Left lung (tissue), 14 donors: ENCODE measurements at places on chromosomes 6 and 20. TPM values are rescaled to one million over a fixed set of nuclear protein-coding genes. Genes with fewer than 3 reads are reported as not detected.

NRSN1 gene
- polyA plus RNA-seq, result 0.44 TPM

TAGAP gene
- polyA plus RNA-seq, result 1.6 TPM

CCN6 gene
- polyA plus RNA-seq, result 0.50 TPM

DNA sequence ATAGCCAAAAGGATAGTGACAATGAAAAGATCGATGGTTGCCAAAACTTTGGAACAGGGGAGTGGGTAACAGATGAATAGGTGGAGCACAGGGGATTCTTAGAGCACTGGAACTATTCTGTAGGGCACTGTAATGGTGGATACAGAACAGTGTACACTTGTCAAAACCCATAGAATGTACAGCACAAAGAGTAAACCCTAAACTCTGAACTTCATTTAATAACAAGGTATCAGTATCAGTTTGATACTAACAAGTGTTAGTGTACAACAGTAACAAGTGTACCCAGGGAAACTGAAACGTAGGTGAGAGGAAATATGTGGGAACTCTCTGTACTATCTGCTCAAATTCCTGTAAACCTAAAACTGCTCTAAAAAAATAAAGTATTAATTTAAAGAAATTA, 179.2 kb downstream of the HACE1 start:
- no peak for DNase-seq

- DNase-seq, result no peak
Measured at GRCh38 chr6:145015739-145016558, 719.4 kb downstream of the EPM2A start.

DNA sequence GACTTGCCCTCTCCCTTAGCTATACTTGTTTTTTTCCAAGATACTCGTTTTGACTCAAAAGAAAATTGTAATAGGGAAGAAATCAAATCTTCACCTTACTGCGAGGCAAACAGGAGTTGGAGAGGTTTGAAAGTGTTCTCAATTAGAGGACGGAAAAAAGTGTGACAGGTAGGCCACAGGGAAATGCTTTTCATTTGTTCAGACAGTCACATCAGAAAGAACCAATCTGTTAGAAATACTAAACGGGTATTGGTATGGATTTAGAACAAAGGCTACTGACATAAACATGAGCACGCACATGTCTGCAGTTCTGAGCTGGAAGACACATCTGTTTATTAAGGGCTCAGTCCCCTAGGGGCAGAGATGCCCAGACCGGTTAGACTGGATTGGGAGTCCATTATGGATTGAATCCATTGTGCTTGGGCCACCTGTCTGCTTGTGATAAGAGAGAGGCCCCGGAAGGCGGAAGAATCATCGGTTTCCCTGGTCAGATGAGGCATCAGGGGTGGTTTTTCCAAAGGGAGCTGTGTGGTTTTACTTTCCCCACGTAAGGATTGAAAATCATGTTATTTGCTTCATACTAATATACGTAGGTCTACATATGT, 220.9 kb upstream of the MYLIP start:
- DNase-seq, result no peak

GRCh38 chr20:44581515-44581914, 864 bp upstream of the PKIG start:
- DNase-seq, result no peak

GRCh38 chr6:39017547-39017880, 31.1 kb upstream of the GLP1R start:
- no peak for DNase-seq

- DNase-seq, result no peak
Measured at GRCh38 chr6:18997375-18997826, 610.3 kb downstream of the RNF144B start.

DNA sequence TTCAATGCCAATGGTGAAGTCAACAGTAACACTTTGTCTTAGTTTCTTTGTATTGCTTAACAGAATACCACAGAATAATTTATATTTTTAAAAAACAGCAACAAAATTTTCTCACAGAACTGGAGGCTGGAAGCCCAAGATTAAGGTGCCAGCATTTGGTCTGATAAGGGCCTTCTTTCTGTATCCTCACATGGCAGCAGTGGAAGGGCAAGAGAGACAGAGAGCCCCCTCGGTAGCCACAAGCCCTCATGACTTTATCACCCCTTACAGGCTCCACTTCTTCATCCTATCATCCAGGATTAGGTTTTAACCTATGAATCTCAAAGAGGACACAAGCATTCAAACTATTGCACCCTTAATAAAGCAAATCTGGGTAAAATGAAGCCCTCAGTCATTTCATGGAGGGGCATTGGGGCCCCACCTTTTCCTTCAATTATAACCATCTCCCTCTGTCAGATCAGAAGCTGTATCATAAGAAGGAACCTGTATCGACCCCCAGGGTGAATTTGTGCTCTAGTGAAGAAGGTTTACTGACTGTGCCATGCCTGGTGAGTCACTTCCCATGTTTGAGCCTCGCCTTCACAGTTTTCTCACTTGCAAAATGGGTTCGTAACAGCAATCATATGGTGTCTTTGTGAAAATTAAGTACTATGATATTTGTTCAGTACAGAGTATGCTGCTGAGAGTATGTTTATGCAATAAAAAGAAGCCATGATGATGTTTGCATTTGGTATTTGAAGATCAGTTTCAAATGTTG, 178.2 kb downstream of the LRFN2 start:
- no peak for DNase-seq
